ENCODE measurements at places on chromosomes 16 and 17.
A peak's percentile ranks its signal among the peaks of the same experiment; 100 is the strongest.

DNA sequence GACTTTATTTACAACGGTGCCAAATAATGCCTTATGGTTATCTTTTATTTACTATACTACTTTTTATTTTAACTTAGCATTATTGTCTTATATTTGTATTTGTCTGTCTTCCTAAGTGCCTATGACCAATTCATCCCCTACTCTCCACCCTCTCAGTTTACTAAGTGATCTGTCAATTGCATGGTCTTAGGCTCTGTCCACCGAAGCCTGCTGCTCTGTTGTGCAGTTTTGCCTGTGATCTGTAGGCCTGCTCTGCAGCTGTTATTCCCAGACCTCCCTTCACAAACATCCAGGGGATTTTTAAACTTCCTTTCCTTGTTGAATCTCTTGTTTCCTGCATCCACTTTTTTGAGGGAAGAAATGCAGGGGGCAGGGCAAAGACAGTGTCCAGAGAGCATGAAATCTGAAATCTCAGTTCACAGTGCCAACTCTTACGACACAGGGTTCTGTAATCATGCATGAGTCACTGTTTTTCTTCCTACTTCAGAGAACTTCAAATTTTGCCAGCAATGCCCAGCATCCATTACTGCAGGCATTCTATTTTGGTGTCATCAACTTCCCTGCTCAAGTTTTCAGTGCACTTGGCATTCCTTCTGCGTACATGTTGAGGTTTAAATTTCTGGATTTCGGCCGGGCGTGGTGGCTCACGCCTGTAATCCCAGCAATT lies 11.4 kb downstream of the SLFN5 start:
- no peak for DNase-seq

- no peak for DNase-seq
Measured at GRCh38 chr17:81808778-81809555, 5.0 kb downstream of the GCGR start.

DNA sequence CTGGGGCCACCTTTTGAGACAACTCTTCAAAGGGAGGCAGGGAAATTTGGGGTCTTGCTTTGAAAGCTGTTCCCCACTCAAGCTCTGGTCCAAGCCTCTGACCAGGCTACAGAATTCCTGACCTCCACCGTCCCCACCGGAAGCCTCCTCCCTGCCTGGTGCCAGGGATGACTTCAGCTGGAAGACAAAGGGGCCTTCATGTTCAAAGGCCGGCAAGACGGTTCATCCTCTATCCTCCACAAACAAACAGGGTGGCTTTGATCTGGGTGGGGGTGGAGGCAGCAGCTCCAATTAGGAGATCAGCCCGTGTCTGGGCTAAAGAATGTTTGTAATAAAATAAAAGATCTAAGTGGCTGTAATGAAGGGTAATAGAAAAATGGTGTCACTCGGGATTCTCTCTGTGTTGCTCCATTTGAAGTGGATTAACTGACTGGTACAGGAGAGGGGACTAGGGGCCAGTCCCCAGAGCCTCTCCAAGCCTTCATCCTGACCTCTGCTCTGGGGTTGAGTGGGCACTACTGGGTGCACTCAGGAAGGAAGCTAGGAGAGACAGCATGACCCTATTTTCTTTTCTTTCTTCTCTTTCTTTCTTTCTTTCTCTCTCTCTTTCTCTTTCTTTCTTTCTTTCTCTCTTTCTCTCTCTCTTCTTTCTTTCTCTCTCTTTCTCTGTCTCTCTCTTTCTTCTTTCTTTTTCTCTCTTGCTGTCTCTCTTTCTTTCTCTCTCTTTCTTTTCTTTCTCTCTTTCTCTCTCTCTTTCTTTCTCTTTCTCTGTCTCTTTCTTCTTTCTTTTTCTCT lies 27.5 kb upstream of the NKD1 start:
- no peak for DNase-seq

DNA sequence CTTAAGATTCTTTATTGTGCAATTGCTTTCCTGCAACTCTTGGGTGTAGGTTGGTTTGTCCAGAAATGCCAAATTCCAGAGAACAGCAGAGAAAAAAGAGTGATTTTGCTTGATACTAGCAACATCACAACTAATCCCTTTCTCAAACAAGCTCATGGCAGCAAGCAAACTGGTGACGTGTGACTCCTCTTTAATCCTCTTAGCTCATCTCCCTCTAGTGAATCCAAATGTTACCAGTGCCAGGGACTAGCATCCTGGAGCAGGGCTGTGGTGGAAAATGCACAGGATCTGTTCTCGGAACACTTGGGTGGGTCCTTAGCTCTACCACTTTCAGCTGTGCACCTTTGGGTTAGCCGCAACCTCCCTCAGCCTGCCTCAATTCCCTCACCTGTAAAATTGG lies 204.0 kb upstream of the CCL2 start:
- no peak for DNase-seq

GRCh38 chr16:6446370-6446769 lies 886.3 kb upstream of the RBFOX1 start:
- no peak for DNase-seq

GRCh38 chr17:65037157-65037556 lies 19.4 kb downstream of the GNA13 start:
- no peak for DNase-seq

DNA sequence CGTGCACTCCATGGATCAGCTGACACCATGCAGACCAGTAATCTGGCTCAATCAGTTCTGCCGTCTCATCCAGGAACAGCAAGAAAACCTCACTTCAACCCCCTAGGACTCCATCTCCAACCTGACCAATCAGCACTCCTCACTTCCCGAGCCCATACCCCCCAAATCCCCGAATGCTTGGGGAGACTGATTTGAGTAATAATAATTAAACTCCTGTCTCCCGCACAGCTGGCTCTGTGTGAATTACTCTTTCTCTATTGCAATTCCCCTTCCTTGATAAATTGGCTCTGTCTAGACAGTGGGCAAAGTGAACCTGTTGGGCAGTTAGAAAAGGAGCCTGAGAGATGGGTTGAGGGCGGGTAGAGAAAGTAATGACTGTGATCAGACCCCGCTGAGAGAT lies 320.0 kb downstream of the HAPSTR1 start:
- DNase-seq = no peak

- peak; percentile 59 for DNase-seq
Measured at GRCh38 chr17:21513012-21513570, 136.9 kb downstream of the KCNJ12 start.

DNA sequence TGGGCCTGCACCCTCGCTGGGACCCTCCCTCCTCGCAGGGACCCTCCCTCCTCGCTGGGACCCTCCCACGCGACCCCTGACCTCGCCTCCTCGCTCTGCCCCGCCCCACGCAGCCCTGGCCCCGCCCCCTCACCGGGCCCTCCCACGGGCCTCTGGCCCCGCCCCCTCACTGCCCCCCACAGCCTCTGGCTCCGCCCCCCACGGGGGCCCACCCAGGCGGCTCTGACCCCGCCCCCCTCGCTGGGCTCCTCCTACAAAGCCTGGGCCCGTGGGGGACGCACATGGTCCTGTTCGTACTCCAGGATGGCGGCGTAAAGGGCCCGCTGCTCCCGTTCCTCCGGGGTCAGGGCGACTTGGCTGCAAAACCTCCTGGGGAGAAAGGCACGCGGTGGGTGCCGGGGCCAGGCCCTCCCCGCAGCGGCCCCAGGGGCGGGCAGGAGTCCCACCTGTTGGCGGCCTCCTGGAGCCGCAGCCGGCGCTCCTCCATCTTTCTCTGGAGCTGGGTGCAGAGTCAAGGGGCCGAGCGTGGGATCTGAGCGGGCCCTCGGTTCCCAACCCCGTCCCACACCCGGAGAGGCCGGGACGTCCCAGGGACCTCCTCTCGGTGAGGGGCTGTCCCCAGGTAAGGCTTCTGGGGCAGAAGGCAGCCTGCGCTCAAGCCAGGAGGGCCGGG lies 9.0 kb downstream of the VPS9D1 start:
- no peak for DNase-seq

- no peak for DNase-seq
Measured at GRCh38 chr17:60522889-60523626, 3.0 kb downstream of the APPBP2 start.

DNA sequence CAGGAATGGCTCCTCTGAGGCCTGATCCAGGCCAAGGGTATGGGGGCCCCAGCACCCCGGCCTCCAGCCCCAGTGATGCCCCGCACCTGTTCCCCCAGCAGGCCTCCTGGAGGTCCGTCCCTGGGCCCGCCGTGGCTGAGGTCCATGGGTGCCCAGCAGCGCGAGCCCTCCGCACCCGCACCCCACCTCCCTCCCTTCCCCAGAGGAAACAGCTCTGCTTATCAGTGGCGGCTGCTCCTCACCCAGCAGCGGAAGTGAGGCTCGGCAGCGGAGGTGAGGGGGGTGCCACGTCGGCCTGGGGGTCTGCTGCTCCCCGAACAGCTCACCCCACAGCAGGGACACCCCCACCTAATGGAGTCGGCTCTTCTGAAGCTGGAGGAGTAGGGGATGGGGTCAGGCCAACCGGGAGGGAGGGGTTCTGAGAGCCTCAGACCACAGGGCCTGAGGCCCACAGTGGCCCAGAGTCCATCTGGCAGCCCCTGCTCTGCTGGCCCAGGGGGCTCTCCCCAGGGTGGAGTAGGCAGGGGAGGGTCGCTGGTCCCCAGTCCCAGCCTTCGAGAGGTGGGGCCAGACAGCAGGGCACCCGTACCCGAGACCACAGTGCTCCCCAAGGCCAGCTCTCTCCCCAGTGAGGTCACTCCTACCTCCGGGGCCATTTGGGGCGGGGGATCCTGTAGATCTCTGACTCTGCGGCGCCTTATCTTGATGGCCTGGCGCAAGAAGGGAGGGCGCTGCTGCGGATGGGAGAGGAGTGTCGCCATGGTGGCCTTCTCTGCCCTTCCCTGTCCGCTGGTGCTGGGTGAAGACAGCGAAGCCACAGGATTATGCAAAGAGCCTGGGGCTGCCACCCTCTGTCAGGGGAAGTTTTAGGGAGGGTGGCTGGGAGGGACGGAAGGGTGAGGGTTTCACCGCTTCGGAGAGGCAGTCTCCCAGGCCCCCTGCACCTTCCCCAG lies at the start of gene UNC13D:
Gene UNC13D, minus strand, starts transcription at position 828 of the 953 bp plus-strand sequence. Its CDS starts 67 bp downstream, at position 761.
- peak; percentile 39 for DNase-seq

GRCh38 chr16:2160915-2161551 lies 5.5 kb downstream of the TRAF7 start:
- DNase-seq = no peak

DNA sequence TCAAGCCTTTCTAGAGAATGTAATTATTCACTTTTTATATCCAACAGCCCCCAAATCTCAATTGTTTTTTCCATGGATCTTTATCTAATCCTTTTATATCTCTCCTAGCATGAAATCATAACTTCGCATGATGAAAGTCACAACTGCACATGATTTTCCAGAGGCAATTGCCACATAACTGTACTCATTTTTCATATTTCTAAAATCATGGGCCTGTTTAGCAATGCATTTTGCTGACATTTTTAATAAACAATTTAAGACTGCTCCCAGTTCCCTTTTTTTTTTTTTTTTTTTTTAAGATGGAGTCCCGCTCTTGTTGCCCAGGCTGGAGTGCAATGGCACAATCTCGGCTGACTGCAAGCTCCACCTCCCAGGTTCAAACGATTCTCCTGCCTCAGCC lies 83.5 kb downstream of the VMP1 start:
- DNase-seq = no peak

DNA sequence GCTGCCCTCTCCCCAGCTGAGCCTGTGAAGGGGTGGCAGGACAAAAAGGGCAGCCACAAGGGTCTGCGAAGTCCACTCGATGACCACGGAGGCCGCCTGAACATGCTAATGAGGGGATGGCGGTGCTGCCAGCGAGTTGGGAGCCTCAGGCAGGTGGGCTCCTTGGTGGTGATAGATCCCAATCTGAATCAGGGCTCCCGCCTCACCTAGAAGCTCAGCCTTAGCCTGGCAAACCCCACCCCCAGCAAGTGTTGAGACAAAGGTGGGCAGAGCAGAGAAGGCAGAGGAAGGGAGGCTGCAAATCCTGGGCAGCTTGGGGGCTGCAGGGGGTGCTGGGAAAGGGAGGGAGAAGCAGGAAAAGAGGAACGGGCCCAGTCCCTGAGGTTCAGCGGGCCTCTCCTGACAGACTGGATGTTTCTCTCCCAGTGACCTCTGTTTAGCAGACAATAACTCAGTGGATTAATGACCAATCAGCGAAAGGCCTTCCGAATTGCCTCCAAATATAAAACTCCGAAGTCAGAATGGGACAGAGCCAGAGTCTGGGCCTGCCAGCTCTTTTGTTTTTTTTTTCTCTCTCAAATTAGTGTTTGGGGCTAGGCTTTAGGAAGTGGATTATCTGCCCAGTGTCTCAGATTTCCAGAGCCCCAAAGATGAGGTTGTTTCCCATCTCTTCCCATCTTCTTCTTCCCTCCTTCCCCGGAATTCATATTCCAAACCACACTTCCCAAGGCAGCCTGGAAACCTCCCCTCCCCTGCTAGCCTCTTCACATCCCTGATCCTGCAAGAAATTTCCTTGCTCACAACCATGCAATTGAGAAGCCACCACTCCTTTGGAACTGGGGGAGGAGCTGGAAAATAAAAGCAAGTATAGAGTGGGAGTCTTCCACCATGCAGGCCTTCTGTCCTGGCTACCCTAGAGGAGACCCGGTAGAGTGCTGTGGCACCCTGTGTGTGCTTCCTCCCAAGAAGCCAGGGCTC lies 15.2 kb upstream of the HOXB2 start:
- no peak for DNase-seq

- no peak for DNase-seq
Measured at GRCh38 chr16:66004699-66005098, 361.8 kb upstream of the CDH5 start.

DNA sequence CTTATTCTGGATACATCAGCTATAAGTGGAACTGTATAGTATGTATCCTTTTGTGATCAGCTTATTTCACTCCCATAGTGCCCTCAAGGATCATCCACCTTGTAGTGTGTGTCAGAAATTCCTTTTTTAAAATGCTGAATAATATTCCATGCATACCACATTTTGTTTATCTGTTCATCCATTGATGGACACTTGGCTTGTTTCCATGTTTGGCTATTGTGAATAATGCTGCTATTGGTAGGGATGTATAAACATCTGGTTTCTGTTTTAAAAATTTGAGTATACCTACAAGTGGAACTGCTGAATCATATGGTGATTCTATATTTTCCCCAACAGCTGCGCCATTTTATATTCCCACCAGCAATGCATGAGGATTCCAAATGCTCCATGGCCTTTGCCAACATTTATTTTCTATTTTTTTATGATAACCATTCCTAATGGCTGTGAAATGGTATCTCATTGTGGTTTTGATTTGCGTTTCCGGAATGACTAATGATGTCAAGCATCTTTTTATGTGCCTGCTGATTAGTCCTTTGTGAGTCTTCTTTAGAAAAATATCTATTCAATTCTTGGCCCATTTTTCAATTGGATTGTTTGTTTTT lies 11.6 kb downstream of the RCVRN start:
- no peak for DNase-seq

Measured in stimulated activated CD4-positive, alpha-beta T cell treated with anti-CD3 and anti-CD28 coated beads, Interleukin-12 subunit alpha, Interleukin-12 subunit beta, amount 100 ng/mL, for 24 hours (primary cell).